ENCODE measurements at places on chromosomes 3 and 15.

DNA sequence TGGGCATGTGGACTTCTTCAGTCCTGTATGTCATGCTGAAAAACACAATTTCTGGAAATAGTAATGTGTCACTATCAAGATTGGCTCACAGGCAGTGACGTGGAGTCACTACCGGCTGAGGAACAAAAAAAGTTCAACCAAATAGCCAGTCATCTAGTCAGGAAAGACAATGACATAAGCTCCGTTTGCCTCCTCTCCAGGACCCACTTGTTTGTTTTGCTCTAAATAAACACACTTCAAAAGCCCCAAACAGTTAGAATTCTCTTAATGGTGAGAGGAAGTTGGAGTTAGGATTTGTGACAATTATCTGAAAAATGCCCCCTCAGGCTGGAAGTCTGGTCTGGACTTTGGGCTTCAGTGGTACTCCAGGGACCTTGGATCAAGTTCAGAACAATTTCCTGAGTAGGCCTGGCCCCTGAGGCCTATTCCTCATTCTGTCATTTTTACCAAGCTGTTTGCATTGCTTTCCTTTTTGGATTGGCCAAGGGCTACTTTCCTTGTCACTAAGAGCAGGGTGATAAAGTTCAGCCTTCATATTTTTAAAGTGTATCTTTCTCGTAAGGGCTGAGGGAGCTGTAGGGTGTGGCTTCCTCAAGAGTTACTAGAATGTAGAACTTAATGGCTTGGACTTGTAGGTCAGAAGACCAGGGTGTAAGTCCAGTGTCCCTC, 98.9 kb downstream of the EOMES start:
- DNase-seq, result no peak

GRCh38 chr3:50186096-50186495, 5.3 kb upstream of the GNAT1 start:
- no peak for DNase-seq

DNA sequence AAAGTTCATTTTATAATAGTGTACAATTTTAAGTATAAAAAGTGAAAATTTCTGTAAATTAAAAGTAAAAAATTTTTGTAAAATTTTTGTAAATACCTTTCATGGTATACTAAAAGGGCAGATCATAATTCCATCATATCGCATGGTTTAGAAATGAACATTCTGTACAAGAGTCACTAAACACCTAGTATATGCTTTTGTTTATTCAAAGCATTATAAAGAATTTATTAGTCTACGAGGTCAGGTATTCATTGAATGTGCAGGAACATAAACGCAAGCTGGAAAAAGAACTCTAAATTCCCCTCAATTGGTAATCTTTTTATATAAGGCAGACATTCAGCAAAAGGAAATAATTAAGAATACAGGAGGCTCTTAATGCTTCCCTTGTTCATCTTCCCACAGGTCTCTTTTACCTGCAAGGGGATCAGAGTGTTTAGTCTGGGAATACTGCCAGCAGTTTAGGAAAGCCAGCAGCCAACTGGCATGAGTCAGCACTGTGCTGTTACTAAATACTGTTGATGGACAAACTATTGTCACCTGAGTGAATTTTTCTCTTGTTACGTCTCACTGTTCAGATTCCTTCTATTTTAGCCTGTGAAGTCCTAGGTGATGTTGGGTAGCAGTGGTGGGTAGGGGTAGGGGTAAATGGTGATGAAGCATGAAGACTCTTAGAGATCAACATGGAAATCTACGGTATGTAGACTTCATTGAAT, 70.1 kb downstream of the UQCC5 start:
- no peak for DNase-seq

- DNase-seq, result no peak
These were observed 1771.9 kb downstream of the SI start for GRCh38 chr3:163306405-163306804.

- DNase-seq, result no peak
These were observed 36.9 kb upstream of the RYK start for GRCh38 chr3:134287512-134287911.

- DNase-seq, result no peak
These were observed 38.3 kb downstream of the CCDC39 start for GRCh38 chr3:180640987-180641386.

DNA sequence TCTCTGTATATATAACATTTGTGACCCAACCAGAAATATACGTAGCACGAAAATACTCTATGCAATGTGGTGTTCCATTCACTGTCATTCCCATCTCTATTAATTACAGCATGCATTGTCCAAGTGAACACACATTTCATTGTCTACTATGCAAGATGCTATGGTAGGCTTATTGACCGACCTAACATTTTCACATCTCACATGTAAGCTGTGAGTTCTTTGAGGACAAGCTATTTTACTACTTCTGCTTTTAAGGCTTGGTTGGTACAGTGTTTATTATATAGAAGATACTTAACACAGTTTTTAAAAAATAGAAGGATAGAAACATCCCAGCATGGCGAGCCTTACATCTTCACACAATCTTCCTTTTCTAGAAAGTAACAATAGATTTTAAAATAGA, 164.4 kb downstream of the KLHL25 start:
- DNase-seq, result no peak

- DNase-seq, result no peak
These were observed 400.2 kb downstream of the MCTP2 start for GRCh38 chr15:94631608-94632007.

DNA sequence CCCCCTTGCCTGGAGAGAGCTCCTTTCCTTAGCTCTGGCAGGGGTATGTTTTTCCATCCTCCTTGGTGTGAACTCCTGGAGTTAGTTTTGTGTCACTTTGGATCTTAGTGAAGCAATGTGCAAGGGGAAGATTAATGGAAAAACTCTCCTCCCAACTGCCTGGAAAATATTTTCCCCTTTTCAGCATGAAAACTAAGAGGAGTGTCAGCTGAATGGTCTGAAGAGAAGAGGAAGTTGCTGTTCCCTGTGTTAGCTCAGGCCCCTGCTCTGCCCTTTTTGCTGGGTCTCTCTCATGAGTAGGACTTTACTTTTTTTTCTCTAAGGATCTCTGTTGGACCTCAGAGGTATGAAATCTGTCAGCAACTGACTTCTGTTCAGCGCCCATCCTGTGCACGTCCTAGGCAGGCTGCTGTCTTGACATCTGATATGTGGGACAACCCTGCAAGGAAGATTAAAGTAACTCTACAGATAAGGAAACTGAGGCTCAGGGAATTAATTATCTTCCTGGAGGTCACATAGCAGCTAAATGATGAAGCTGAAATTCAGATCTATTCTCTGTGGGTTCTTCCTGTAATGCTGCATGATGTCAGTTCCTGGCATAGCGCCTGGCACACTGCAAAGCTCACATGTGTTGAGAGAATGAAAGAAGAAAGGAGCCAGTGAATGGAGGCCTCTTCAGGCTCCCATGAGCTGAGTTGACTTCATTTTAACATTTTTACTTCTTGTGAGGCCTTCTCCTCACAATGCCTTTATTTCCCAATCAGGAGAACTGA, 109.7 kb upstream of the GALNT15 start:
- DNase-seq, result no peak

DNA sequence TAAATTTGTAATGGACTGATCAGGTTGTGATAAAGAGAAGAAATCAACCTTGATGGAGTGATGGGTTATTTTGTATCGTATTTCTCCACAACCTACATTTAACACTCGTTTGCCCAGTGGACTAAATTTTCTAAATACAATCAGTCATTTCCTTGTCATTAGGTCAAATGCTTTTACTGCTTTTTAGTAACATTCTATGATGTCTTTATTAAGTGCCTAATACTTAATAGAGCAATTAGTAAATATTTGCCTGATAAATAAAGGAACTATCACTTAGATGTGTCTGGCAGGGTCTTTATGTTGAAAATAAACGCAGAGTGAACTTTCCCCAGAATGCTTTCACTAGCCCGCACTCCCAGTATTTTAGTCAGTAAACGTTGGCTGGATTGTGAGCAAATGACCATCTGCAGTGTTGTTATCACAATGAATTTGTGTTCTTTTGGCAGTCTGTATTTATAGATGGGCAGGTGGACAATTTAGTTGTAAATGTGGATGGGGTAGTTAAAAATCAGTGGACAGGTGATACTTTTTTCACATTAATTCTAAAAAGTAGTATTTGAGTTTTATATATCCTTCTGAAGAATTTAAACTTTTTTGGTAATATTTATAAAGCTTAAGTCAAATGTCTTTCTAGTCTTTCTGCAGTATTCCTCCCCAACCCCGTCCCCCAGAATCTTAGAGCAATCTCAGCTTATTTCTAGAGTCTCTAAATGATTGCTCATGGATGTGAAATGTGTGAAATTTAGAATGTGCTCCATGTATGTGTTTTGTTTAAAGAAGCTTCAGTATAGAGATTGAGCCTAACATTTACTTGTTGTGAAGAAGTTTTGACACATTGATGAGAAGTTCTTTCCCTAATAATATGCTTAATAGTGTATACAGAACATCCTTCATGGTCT, 4.9 kb downstream of the USP3 start:
- DNase-seq, result no peak

DNA sequence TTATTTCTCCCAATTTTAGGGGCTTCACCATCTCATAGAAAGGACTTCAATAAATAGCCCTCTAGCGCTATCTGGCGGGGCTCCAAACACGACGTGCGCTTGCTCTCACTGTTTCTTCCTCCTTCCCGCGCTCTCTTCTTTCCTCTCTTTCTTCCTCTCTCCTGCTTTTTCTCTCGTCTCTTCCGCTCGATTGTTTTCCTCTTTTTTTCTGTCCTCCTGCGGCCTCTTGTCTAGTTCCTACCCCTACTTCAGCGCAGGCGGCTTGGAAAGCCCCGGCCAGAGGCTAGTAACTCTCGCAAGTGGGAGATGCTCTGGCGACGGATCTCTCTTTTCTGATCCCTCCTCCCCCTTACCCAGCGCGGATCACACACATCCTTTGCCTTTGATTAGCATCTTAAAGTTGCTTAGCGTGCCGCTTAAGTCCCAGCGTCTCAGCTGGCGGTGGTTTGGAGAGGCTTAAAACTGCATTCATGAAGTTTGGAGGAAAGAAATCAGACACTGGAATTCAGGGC, 6.2 kb upstream of the MEIS2 start:
- no peak for DNase-seq

GRCh38 chr15:68177742-68178141, 27.4 kb downstream of the CALML4 start:
- DNase-seq, result no peak

DNA sequence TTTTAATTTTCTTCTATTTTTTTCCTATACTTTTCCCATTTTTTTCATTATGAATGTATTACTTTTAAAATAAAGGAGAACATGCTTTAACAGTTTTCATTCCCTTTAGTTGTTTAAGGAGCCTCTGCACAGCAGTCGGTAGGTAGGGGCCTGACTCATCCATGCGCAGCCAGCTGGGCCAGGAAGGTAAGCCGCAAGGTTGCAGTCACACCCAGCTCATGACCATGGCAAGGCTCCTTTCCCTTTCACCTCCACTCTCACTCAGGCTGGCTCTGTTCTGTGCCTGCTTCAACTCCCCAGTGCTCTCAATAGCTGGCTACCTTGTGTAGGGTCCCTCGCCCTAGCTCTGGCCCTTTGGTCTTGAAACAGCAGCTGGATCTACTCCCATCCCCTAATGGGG, 17.4 kb upstream of the ANKRD34C start:
- DNase-seq, result no peak

DNA sequence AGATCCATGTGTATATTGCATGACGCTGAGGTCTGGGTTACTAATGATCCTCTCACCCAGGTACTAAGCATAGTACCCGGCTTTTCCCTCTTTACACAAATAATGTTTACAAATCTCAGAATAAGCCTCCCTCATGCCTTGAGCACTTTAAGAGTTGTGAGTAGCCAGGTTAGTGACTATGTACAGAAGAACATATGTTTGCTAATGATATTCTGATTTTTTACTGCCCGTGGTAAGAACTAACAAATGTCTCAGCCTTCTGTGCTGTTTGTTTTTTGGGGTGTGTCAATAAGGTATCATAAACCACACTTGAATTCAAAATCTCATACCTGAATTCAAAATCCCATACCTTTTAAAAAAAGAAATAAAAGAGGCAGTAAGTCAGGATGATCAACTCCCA, 59.5 kb downstream of the ABCC5 start:
- DNase-seq, result no peak

DNA sequence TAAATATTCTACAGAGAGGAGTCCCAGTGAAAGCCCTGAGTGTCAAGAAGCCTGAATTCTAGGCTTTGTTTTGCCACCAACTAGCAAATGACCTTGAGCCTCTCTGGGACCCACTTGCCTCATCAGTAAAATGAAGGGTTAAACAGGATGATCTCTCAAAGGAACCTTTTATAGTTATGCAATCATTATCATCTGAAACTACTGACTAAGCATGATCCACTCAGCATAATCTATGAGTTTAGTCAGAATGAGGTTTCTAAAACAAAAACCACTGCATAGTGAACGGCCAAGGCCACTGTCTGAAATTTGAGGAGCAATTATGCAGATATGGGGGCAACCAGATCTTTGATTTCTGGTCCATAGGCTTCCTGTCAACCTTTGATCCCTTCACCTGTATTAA, 319.0 kb downstream of the MECOM start:
- no peak for DNase-seq

DNA sequence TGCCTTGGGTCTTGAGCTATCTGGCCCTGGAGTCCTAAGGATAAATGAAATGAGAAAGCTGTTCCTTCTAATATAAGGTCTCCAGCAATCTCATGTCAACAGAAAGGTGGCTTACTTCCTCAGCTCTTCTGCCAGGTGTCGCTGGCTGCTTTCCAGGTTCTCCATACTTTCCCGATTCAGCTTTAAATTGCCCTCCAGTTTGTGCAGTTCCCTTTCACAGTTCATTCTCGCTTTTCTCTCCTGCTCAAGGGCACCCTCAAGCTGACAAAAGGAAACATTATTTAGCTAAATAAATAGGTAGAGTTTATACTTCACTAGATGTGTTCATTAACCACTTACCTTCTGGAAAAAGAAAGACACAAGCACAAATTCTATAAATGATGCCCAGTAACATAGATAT, 73.0 kb downstream of the MYH15 start:
- DNase-seq, result peak; percentile 4

GRCh38 chr3:14852717-14853116, 34.0 kb downstream of the FGD5 start:
- no peak for DNase-seq

DNA sequence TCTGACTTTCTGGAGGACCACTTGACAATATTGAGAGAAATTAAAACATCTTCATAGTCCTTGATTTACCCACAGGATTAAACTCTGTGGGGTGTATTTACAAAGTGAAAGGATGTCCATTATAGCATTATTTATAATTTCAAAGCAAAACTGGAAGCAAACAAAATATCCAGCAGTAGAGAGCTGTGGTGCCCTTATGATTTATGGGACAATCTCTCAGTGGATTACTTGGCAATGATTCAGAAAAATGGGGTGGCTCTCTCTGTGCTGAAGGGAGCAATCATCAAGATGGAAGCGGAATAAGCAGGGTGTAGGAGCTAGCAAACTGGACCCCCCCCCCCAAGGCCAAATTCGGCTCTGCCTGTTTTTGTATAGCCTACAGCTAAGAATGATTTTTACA, 9.0 kb downstream of the PPCDC start:
- peak; percentile 5 for DNase-seq

DNA sequence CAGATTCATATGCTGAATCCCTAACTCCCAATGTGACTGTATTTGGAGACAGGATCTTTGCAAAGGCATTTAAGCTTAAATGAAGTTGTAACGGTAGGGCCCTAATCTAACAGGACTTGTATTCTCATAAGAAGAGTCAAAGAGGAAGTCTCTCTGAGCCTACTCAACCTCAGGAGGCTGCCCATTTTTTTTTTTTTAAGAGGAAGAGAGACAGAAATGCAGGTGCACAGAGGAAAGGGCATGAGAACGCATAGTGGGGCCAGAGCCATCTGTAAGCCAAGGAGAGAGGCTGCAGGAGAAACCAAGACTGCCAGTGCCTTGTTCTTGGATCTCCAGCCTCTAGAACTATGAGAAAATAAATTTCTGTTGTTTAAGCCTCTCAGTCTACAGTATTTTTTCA, 28.4 kb downstream of the ZNF860 start:
- no peak for DNase-seq

- no peak for DNase-seq
These were observed 23.8 kb downstream of the NEDD4 start for GRCh38 chr15:55969582-55969981.
